ENCODE measurements at places on chromosomes 2 and 18.
A peak's percentile ranks its signal among the peaks of the same experiment; 100 is the strongest.

- DNase-seq, result no peak
These were observed 33.9 kb downstream of the PAX3 start for GRCh38 chr2:222264791-222265320.

DNA sequence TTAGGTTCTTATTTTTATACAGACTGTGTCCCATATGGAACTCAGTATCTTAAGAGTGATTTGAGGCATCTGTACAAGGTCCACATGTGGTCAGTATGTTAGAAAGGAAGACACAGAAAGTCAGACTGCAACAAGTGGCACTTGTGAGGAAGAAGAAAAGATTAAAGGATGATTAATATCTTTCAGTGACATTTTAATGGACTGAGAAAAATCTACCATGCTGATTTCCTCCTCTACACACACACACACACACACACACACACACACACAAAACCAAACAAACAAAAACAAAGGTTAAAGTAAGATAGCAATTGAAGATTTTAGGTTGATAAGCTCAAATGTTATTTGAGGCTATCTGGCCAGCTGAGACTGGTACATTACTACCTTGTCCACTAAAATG is 94.5 kb upstream of the CHRNA1 start:
- no peak for DNase-seq

DNA sequence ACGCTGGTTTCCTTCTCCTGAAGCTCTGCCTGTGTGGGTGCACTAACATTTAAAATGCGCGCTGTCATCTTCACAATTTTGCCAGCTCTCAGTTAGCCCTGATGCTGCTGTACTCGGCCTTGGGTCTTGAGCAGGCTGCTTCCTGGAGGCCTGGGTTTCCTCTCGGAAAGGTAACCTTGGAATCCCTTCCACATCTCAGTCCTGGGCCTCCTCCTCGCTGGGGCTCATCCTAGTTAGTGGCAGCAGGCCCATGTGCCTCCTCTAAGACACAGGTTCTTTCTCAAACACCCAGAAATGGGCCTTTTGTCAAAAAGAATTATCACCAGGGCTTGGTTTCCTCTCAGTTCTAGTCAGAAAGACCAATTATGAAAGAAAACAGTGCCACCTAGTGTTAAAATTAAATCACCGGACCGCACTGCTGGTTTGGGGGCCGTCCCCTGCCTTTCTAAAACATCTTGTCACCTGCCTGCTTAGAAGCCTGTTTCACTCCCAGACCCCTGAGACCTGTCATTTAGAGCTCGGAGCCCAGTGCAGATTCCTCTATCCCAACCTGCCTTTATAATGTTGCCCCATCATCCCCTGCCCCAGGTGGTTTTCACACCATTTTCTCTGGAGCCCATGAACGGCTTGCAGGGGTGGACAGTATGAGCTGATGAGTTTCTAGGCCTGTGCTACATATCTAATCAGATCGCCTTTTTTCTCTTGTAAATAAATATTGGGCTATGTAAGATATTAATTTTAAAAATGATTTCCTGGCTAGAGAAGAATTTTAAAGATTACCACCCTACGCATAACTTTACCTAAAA is 42.4 kb downstream of the HK2 start:
- peak; percentile 57 for DNase-seq

DNA sequence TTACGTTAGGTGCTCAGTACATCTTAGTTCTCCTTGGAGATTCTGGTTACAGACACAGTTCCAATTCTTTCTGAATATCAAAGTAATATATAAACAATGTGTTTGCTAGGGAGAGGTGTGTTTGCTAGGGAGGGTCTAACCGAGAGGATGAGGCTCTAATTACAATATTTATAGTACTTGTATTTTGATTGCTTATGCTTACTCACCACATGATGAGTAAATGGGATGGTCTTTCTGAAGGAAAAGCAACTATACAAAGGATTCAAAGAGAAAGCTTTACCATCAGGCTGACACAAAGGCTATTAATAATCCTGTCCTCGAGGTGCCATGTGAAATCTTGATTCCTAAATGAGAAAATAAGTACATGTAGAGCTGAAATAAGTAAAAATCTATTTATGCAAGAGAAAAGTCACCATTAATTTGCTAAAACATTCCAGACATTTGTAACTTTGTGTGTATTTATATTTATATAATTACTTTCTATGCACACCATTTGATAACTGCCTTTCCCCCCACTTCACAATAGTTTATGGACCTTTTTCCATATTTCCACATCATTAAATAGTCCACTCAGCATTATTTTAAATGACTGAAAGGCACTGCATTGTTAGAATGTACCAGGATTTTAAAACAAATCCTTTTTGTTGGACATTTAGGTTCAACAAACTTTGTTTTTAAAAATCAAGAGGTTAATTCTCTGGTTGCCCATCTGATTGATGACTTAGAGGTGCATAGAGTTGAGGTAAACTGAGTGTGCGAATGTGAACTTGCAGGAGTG is 94.5 kb upstream of the FN1 start:
- no peak for DNase-seq

- no peak for DNase-seq
These were observed 377.0 kb downstream of the DCC start for GRCh38 chr18:52716973-52717372.

DNA sequence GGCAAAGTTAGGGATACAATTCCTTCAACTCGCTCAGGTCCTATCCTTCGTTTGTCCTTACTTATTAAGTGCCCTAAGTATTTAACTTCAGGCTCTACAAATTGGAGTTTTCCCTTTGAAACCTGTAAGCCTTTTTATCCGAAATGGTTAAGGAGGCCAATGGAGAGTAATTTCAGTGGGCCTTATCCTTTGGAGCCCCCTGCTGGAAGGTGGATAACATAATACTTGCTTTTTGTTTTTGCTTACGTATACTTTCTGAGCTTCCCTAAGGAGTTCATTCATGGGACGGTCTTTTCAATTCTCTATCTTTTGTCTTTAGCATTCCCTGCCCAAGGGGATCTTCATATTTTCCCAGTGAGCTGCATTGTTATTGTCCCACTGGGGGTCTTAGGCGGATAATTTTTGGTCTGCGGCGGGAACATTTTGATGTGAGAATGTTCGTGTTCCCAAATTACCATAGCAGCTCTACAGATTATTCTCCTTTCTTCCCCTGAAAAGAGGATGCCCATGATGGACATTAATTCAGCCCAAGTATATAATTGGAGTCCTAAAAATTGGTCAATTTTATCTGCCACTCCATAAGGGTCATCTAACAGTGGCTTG is 34.4 kb upstream of the TRAPPC8 start:
- peak; percentile 59 for DNase-seq

Data from H1 (cell line).